ENCODE measurements at places on chromosomes 1 and 21.

DNA sequence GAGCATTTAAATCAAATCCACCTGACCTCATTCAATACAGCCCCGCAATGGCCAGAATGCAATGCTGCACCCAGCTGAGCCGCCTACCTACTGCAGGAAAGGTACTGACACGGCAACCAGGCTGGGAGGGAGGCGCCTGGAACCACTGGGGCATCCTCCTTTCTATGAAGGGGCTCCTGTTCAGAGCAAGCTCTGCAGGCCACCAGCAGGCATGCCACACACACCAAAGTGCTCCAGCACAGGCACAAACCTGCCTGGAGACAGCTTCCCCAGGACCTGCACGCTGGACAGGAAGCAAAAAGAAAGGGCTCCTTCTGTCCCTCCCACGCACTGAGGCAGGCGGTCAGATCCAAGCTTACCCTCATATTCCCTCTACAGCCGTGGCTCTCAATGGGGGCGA is 21.2 kb downstream of the CTNNBIP1 start:
- DNase-seq = no peak

DNA sequence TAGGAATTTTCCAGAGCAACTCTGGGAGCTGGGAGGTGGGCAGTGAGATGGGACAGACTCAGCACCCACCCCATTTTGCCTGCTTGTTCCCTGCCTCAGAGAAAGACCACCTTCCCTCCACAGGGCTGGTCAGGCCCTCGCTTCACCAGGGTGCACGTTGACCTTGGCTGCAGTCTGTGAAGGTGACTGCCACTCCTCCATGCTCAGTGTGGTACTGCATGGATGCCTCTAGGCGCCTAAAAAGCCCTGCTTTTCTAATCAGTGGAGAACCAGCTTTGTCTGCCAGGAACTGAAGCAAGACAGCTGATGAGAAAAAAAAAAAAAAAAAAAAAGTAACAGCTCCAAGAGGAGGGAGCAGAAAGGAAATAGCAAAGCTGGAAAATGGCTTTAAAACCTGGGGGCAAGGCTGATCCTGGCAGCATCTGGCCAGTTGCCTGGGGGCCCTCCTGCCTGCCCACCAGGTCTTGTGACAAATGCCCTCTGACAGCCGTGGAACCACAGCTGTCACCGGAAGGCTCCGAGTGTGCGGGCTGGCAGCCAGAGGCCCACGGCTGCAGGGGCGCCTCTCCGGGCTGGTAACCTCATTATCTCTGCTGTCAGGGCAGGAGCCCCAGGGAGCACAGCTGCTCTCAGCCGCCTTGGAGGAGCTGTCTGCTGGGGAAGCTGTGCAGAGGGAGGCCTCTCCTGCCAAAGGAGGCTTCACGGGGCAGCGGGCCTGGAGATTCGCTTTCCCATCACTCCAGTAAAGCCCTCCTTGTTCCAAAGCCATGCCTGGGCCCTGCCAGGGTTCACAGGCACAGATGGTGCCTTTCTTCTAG is 13.7 kb downstream of the KIAA1614 start:
- no peak for DNase-seq

GRCh38 chr1:178055093-178055492 is 38.8 kb upstream of the RASAL2 start:
- DNase-seq = no peak

GRCh38 chr1:25468033-25468432 is 37.3 kb downstream of the MACO1 start:
- no peak for DNase-seq

- DNase-seq = no peak
These were observed 15.9 kb downstream of the LZIC start for GRCh38 chr1:9927259-9927658.

- no peak for DNase-seq
These were observed 15.6 kb downstream of the ARHGEF16 start for GRCh38 chr1:3469849-3470649.

- no peak for DNase-seq
These were observed 7.3 kb upstream of the USP1 start for GRCh38 chr1:62429581-62429980.

- DNase-seq = peak; percentile 67
These were observed 52.9 kb upstream of the ECE1 start for GRCh38 chr1:21342961-21343838.

DNA sequence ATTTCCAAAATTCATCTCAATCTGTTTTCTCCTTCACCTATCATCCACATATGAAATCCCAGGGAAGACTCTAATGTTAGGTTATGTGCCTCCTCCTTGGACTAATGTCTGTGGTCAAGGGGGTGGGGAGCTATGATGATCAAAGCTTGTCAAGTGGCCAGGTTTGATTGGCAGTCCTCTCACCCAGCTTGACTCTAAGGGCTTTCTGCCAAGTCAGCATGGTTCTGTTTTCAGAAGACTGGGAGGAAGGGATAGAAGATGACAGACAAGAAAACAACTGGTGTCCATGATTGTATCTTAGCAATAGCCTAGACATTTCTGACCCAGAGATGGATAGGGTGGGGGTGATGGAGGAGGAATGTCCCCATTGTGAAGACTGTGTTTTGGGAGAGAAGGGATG is 9.1 kb upstream of the THEM5 start:
- no peak for DNase-seq

DNA sequence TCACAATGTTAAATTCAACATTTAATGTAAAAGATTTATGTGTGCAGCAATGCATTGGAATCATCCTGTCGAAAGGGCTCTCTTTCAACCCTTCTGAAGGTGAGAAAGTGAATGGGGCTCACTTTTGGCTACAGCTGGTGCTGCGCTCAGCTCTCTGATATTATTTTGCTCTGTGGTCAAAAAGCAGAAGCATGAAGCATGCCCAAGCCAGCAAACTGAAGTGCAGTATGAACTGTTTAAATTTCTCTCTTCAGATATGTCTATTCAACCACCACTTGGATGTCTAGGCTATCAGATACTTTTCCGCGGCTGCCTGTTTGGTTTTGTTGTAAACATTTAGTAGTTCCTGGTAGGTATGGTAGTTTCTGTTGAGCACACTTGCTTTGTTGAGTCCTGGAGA is 216.9 kb upstream of the TMPRSS15 start:
- no peak for DNase-seq

- DNase-seq = no peak
These were observed 7.9 kb downstream of the TCHH start for GRCh38 chr1:152107031-152107983.

DNA sequence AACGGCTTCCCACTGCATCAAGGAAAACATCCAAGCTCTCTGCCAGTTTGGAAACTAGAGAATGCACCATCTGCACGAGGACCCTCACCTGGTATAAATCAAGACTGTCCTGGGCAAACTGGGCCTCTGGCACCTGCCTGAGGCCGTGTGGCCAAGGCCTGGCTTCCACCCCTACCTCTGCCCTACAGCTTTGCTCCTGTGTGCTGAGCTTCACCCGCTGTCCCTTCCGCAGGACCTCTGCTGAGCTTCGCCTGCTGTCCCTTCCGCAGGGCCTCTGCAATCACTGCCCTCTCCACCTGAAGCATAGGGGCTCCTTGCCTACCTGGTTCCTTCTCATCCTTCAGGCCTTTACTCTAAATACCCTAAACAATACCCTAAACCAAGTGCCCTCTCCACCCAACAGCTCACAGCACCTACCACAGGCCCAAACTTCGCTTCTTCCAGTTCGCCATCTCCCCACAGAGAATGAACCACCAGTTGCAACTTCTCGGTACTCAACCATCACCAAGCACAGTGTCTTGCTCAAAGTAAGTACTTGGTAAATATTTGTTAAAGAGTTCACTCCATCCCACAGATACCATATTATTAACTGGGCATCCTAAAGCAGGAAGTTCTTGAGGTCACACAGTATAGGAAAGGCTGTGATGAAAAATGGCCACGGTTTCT is 18.4 kb downstream of the GNB1 start:
- DNase-seq = no peak

GRCh38 chr1:183946320-183946613 is 91.3 kb downstream of the COLGALT2 start:
- DNase-seq = no peak

DNA sequence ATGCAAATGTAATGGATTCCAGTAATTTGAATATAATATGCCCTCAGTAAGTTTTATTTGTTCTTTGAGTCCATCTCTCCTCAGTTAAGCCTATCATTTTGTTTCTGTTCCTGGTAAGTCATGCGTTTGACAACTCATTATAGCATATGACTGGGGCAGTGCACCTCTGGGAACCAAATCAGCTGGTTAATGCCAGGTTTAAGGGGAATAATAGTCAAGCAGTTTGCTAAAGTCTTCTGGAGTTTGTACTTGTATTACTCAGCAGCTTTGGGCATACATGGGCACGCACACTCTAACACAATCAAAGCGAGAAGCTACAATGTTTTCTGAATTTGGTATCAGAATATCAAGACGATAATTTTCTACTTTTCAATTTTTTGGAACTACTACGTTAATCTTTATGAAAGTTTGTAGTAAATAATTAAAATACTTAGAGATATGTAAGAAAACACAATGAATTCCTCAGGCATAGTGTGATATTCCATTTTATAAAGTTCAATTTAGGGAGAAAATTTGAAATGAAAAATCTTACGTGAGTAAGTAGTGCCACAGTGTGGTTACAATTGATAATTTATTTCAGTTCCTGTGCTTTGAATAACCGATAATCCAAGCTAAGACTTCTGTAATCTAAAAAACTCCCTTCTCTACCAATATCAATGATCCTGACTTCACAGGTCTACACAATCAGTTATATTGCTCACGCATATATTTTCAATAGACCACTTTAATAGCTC is 43.8 kb upstream of the KCTD3 start:
- no peak for DNase-seq

DNA sequence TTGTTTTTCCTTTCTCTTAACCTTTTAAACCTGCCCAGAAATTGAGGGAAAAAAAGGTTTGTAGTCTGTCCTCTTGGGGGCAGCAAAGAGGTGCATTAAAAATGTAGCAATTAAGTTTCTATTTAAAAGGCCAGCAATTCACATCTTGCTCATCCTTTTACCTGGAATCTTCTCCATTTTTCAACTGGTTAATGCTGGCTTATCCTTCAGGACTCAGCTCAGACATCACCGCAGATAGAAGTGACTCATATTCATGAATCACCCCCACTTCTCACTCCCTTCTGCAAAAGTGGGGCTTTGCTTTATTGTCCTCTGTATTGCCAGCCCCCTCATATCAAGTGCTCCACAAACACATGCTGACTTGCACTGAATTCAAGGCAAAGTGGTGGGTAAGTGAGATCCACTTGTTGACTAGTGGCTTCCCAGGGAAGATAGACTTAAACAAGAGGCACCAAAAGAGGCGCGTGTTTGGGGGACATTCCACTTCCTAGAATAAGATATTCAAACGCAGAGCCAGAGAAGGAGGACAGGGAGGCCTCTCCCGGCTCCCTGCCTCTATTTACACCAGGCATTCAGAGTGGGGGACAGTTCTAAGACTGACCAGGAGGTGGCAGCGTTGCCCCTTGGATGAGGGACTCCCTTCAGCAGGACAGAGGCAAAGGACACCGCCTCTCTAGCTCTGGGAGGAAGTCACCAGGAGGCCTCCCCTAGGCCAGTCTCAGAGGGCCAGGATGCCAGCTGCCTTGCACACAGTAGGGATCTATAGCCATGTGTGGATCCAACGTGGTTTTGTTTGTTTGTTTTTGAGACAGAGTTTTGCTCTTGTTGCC is 23.2 kb upstream of the ZNF648 start:
- peak; percentile 80 for DNase-seq

GRCh38 chr1:72094209-72094608 is 188.1 kb downstream of the NEGR1 start:
- DNase-seq = no peak

DNA sequence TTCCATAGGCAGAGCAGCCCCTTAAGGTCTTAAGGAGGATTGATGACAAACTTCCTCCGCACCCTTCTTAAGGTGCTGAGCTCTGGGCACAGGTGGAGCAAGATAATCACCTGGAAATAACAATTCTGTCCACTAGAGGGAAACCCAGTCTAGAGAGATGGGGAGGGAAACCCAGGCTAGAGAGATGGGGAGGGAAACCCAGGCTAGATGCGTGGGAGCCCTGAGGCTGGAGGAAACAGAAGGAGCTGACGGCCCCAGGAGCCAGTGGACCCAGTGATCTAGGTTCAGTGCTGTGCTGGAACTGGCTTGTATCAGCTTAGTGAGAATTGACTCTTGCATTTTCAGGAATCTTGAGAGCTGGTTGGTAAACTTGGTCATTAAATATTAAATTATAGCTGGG is 17.8 kb upstream of the MYCL start:
- peak; percentile 76 for DNase-seq

- DNase-seq = no peak
These were observed 151.2 kb downstream of the OMA1 start for GRCh38 chr1:58395355-58395754.

GRCh38 chr1:207606362-207606755 is 38.6 kb upstream of the CR1L start:
- no peak for DNase-seq

DNA sequence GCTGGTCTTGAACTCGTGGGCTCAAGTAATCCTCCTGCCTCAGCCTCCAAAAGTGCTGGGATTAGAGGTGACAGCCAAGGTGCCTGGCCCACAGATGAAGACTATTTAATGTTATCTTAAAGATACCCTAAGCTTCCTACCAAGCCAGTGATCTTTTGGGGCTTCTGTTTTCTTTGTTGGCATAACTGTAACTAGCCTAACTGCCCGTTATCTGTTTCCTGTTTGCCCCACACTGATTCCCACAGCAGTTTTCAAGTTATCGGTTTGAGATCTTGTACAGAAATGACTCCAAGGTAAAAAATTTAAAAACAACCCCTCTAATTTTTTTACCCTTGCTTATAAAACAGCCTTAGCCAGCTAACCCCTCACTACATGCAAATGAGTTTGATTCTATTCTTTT is 12.4 kb downstream of the SELL start:
- peak; percentile 61 for DNase-seq

DNA sequence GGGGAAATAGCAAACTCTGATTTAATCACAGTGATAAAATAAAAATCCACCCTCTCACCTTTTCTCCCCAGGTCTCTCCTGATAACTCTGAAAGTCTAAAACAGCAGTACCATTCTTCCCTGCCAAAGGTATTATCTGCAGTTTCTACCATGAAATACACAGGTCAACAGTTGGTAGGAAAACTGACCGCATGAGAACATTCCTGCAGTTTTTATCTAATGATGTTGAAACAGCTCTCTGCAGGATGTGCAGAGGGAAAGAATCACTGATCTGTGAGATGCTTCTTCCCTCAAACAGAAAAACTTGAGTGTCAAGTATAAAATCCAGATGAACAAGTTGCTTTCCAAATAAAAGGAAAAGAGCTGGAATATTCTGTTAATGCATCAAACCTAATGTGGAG is 39.1 kb downstream of the KCNJ6 start:
- no peak for DNase-seq

- no peak for DNase-seq
These were observed 62.8 kb upstream of the KIF26B start for GRCh38 chr1:245091818-245092637.

GRCh38 chr1:30599721-30600120 is 123.7 kb downstream of the MATN1 start:
- DNase-seq = no peak
